ENCODE measurements at places on chromosomes 12 and 14. TPM values are rescaled to one million over a fixed set of nuclear protein-coding genes. Genes with fewer than 3 reads are reported as not detected.

PSMB11 gene
- total RNA-seq = not detected

DNA sequence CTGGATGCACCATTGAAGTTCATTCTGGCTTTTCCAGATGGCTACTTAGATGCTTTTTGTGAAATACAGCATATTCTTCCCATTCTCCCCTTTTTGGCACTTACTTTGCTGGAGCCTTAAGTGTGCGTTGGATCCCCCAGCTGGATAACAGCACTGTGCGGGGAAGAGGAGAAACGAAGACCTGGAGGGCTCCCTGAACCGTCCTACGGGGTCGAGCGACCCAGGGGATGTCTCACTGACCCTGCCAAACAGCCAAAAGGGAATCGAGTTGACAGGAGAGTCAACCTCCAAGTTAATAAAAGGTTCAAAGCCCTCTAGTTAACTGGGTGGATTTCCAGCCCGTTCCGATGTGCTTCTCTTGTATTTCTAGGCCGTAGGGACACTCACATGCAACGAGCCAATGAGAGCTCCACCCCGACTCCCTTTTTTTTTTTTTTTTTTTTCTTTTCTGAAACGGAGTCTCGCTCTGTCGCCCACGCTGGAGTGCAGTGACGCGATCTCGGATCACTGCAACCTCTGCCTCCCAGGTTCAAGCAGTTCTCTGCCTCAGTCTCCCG is 1.0 kb upstream of the CAMKK2 start:
- DNase-seq = peak; percentile 18

DNA sequence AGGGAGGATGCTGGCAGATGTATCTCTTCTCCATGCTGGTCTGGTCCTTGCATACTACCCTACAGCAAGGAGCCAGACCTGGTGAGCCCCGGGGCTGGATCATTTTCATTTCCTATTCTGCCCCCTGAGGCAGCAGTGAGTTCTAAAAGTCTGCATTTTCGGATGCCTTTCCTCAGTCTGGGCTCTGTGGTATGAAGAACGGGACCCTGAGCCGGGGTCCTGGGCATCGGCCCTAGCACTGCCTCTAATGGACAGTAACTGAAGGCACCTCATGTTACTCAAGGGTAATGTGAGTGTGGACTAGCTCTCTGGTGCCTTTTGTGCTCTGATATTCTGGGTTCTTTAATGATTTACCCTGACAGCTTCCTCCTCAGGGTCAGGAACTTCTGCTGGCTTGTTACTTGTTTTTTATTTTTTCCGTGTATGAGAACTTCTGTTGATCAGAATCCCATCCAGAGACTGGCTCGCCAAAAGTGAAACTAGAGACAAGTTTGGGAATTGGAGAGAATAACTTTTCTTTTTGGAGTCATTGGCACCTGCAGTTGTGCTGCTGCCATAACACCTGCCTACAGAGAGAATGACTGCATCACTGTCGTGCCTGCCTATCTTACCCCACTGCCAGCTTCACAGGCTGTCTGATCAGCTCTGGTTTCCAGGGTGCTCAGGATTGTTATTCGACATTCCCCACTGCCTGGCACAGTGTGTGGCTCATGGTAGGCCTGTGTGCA is 62.3 kb downstream of the SUSD6 start:
- no peak for DNase-seq

GRCh38 chr14:95420060-95420459 is 96.4 kb downstream of the SYNE3 start:
- DNase-seq = no peak

GRCh38 chr14:65150898-65151608 is 48.7 kb upstream of the MAX start:
- no peak for DNase-seq

DNA sequence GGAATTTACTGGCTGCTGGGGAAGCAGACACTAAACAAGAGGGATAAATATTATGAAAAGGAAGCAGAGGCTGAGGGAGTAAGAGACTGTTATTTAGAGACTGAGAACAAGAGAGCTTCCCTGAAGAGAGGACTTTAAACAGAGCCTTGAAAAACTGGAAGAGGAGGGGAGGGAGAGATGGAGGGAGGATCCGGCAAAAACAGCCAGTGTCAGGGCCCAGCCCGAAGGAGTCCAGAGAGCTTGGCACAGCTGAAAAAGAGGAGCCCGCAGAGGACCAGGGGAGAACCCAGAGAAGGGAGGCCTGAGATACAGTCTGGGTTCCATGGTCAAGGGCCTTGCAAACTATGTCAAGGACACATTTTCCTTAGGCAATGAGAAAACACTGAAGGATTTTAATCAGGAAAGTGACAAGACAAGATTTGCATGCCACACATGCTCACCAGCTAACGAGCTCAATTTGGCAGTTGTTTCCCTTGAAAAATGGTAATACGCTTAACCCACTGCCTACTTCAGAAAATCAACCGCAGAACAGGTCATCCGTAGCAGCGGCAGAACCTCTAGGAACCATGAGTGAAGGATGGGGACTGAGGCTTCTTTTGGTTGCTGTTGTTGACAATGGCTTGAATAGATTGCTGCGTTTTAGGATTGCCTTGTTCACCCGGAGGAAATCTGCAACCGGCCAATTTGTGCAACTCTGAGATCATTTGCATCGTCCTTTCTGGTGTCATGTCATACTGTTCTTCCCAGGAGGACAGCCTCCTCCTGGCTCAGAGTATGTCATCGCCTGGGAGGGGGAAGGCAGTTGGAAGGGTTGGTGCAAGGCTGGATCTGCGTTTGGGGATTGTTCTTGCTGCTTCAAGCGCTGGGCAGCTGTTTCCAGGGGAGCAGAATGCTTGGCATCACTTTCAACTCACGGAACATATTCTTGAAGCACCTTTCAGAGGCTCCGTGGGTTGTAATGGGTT is 108.2 kb downstream of the PRMT8 start:
- DNase-seq = no peak

DNA sequence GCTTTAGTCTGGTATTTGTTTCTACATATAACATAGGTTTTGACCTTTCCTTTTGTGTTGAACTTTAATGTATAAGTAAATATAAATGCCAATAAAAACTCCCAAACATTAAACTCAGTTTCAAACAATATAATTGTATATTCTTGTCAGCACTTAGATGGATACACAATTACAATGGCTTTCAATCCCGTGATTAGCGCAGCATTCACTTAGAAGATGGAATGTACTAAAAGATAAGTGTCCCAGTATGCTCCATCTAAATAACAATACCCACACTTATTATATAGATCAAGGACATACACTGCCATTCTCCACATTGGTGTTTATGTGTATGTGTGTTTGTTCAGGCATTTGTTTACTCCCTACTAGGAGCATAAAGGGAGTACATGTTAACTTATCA is 193.1 kb downstream of the SOX5 start:
- no peak for DNase-seq

GRCh38 chr12:34021071-34021470 is 1.2 kb upstream of the ALG10 start:
- DNase-seq = no peak

- DNase-seq = no peak
These were observed 220.4 kb upstream of the GARIN6 start for GRCh38 chr12:99427104-99427503.

DNA sequence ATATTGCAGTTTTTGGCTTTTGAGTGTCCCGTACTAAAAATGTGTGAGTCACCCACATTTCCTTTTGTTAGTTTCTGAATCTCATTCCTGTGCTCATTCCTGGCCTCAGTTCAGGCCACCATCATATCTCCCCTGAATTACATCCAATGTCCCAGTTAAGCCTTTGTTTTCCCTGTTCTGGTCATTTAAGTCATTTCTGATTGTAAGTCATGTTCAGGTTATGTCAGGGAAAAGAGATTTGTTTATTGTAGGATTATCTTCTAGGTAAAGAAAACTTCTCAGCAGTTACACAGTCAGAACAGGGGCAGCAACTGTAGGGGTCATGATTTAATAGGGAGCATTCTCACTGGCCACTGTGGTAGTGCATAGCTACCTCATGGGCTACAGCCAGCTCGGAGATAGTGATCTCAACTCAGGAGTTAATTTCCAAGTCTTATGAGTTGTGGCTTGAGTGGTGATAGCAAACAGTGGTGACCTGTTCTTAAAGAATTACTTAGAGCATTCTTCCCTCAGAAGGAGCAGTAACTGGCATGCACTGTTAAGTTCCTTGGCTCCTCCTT is 6.7 kb downstream of the DDX47 start:
- no peak for DNase-seq

DNA sequence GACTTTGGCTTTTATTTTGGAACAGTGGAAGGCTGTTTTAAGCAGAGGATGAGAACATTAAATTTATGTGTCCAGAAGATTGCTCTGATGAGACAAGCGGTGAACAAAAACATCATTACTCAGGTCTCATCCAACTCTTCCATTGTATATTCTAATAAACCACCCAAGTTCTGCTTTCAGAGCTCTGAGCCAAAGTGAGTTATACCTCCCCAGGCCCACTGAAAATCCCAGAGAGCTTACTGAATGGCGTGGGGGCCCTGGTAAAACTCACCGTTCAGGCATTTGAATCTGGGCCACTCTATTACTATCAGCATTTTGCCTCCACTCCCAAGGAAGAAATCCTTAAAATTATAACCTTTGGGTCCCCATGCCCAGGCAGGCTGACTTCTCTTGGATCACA is 122.0 kb upstream of the HIF1A start:
- DNase-seq = no peak

DNA sequence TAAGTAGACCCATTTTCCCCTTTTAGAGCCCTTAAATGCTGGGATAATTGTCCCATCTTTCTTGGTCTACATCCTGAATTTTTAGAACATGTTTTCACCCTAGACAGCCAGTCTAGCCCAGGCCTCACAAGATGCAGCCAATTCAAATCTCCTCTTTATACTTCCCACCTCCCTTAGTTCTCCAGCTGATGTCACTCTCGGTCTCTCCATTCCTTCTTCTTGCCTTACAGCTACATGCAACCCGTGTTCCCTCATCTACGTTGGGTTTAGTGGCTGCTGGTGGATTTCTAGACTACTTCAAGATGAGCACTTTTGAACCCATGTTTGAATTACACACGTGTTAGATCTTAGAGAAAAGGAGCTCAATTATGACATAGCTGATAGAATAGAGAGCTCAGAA is 132.0 kb downstream of the PPM1H start:
- no peak for DNase-seq

DNA sequence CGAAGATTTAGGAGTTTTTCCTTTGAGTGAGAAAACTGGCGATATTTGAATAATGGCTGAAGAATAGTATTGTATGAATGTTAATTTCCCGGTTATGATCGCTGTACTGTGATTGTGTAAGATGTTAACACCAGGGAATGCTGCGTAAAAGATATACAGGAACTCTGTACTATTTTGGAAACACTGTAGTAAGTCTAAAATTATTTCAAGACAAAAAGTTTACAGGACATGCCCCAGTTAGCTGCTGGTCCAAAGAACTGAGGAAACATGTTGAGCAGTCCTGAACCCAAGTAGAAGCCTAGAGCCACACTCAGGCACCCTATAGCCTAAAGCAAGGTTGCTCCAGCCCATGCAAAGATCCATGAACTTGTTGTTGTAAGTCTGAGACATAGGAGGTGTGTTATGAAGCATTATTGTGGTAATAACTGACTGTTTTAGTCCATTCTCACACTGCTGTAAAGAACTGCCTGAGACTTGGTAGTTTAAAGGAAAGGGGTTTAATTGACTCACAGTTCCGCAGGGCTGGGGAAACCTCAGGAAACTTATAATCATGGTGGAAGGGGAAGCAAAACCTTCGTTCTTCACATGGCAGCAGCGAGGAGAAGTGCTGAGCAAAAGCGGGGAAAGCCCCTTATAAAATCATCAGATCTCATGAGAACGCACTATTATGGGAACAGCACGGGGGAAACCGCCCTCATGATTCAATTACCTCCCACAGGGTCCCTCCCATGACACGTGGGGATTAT is 99.8 kb upstream of the RESF1 start:
- DNase-seq = no peak

DNA sequence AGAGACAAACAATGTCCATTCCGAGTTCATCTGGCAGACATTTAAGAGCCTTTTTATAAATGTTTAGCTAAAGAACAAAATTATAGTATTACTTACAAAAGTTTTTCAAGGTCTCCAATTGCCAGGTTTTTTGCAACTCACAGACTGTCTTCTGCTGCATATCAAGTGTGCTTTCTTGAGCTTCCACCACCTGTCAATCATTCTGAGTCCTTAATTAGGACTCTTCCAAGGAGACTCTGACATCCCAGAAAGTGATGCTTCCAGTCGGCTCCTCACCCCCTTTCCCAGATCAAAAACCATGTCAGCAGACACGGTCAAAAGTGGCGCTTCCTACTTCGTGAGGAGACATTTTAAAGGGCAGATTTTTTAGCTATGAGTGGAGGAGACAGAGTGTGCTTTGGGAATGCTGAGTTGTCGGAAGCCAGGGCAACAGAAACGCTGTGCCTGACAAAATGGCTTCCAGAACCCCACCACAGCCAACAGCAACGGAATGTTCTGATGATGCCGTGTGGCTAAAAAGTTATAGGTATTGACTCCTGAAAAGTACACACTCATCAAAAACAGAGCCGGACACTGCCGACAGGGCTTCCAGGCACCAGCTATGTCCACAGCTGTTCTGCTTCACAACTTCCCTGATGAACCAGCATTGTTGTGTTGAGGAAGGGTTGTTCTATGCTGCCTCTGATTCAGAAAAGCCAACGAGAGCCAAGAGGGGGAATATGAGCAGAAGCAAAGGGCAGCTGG is 116.1 kb upstream of the SLC35F4 start:
- DNase-seq = no peak

GRCh38 chr12:92288561-92288960 is 142.9 kb upstream of the BTG1 start:
- no peak for DNase-seq

DNA sequence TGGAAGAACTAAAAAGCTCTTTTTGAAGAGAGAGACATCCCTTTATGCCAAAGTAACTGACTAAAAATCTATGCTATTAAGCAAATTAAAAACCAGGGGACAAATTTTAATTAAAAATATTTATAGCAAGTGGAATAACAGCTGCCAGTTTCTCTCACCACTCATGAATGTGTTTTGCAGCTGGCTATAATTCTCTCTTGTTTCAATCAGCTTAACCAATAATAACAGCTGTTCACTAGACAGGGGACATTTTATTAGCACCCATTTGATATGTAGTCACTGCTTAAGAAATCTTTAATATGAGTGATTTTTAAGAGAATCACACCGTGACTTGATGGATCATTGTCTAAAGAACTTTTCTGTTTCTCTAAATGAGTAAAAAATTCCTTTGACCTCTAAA is 34.2 kb upstream of the KRR1 start:
- DNase-seq = no peak

DNA sequence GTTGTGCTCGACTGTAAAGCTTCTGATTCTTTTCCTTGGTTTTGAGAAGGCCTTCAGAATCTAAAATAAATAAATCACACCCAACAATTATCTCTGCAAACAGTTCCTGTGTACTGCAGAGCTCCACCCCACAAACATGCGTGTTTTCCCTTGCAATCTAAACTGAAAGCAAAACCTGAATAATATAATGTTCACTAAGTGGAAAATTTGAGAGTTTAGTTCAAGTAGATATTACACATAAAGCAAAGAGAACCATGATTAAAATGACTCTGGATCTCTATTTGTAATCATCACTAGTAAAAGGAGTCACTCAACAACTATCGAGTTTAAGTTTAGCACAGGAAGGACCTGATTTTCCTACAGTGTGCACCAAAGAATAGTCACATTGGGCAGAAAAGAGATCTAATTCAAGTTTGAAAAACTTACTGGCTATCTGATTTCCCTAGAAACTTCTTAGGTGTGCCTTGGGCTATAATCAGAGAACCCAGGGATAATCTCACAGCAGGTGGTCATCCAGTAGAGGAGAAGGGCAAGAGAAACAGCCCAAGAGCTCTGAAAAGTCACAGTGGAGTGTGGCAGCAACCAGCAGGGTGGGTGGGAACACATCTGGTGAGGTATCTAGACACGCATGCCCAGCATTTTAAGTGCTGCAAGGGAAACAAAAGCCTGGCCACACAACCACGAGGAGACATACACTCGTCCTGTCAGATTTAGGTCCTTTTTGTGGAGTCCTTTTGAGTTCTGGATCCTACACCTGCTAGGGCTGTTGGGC is 25.4 kb downstream of the ATG14 start:
- no peak for DNase-seq

Data from Peyer's patch (tissue), 4 donors.